ENCODE measurements at places on chromosomes 12 and 14.

GRCh38 chr12:28793581-28794151, 355.4 kb upstream of the FAR2 start:
- DNase-seq, result no peak

GRCh38 chr14:76109087-76109880, 42.4 kb upstream of the GPATCH2L start:
- no peak for DNase-seq

DNA sequence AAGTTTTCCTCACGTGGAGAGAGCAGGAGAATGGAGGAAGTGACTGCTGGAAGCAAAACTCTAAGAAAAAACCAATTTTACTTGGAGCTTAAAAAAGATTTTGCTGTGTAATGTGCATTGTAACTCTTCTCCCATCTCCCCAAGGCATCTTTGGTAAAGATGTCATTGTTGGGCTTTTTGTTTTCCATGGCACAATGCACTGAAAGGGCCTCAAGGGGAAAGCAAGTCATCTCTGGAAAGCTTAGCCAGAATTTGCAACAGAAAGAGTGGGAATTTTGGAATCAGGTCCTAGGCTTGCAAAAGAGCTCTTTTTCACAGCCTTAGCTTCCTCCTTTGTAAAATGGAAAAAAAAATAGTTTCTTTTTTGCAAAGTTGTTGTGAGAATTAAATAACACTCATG, 7.9 kb upstream of the PPM1A start:
- DNase-seq, result no peak

GRCh38 chr12:108218921-108219320, 89.8 kb downstream of the WSCD2 start:
- DNase-seq, result no peak

- DNase-seq, result no peak
These were observed 49.7 kb downstream of the TSPAN11 start for GRCh38 chr12:30976206-30976605.

DNA sequence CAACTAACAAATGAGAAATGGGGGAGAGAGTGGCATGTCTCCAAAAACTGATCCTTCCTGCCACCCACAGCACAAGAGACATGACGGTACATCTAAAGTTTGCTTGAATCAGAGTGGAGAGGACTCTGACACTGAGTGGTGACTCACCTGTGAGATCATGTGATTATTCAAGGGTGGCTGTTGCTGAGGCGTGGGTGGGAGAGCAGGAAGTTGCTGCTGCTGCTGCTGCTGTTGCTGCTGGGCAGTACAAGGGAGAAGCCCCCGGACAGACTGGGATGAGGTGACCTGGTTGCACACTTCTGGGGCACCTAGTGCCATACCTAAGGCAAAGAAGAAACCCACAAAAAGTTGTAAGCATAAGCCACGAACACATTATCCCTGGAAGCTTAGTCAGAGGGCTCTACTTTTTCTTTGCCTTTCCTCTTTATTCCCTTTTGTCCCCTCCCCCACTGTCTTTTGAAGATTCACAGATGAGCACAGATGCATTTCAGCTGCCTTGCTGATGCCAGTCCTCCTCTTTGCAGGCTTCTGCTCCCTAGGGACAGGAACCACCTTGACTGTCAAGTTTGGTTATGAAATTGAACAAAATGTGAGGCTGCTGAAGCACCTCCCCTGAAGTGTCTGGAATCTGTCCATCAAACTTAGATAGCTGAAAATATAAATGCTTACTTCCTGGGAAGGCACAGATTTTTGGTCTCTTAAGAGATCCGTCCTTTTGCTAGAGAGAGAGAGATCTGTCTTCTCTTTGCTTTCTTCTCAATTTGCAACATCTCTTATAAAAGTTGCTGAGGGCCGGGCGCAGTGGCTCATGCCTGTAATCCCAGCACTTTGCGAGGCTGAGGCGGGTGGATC, 29.4 kb upstream of the STAC3 start:
- peak; percentile 68 for DNase-seq

- DNase-seq, result no peak
These were observed 344.9 kb downstream of the DPF3 start for GRCh38 chr14:72549026-72549425.

GRCh38 chr14:90839889-90840266, 23.6 kb upstream of the TTC7B start:
- DNase-seq, result no peak

DNA sequence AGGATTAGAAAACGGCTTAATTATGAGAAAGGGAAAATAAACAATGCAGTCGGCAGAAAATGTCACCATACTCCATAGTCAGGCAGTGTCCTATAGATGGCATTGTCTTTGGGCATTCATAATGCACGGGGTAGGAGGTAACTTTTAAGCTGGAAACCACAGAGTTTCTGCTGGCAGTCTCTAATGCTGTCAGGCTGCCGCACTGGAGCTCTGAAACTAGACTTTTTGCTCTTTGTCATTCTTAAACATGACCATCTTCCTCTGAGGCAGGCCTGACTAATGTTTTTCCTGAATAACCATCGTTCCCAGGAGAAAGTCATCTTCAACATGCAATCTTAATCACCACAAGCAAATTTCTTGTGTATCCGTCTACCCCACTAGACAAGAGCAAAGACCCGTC, 108.8 kb downstream of the ETNK1 start:
- DNase-seq, result no peak

DNA sequence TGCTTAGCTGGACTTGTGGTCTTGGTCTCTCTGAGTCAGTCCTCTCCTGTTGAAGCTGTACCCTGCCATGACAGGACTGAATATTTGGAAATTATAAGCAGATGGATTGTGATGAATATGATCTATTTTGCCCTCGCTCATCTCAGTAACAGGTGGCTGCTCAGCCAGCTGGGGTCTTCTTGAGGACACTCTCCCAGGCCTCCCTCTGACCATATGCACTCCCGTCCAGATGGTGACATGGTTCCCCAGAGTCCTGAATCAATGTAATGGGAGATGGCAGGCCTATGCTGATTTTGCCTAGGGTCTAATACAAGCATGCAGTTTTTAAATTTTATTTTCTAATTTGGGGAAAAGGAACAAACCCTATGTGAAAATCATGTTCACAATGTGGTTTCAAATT, 63.1 kb upstream of the TRHDE start:
- no peak for DNase-seq

- no peak for DNase-seq
These were observed 229.8 kb downstream of the DPF3 start for GRCh38 chr14:72663956-72664650.

DNA sequence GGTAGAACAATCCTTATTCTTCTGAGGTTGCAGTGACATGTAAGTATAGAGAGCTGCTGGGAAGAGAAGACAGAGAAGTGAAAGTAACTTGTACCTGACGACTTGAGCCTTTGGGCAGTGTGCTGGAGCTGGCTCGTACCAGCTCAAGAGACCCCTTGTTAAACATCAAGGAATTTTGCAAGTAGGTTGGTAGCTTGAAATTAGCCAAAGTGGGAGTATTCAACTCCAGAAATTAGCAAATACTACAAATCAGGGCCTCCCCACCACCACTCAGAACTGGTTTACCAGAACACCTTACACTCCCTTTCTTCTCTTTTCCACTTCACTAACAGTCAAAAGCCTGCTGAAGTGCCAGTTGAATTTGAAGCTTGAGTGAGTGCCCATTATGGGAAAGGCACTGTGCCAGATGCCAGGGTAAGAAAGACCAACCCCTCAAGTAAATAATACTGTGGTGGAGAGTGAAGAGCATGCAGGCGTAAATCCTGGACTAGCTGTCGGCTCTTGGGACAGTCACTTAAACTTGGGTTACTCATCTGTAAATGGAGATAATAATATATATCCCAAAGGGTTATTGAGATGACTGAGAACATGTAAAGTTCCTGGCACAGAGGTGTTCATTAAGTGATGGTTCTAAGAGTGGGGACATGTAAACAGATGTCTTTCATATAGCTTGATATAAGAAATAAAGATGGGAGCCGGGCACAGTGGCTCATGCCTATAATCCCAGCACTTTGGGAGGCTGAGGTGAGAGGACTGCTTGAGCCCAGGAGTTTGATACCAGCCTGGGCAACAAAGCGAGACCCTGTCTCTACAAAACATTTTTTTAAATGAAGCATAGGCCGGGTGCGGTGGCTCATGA, 27.0 kb upstream of the EID3 start:
- DNase-seq, result no peak

DNA sequence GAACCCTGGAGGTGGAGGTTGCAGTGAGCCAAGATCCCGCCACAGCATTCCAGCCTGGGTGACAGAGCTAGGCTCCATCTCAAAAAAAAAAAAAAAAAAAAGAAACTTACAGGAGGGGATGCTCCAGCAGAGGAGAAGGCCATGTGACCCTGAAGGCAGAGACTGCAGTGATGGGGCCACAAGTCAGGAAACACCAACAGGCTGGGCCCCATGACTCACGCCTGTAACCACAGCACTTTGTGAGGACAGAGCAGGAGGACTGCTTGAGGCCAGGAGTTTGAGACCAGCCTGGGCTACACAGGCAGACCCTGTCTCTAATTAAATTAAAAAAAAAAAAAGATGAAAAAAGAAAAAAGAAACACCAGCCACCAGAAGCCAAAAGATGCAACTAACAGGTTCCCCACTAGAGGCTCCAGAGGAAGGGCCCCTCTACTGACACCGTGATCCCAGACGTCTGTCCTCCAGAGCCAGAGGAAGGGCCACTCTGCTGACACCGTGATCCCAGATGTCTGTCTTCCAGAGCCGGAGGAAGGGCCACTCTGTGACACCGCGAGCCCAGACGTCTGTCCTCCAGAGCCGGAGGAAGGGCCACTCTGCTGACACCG, 9.1 kb upstream of the GLT1D1 start:
- no peak for DNase-seq

GRCh38 chr12:90456248-90456647, 498.7 kb downstream of the CCER1 start:
- DNase-seq, result no peak

- peak; percentile 9 for DNase-seq
These were observed 30.4 kb downstream of the FBXO34 start for GRCh38 chr14:55301437-55302121.

GRCh38 chr14:59055006-59055405, 133.5 kb upstream of the DAAM1 start:
- no peak for DNase-seq

DNA sequence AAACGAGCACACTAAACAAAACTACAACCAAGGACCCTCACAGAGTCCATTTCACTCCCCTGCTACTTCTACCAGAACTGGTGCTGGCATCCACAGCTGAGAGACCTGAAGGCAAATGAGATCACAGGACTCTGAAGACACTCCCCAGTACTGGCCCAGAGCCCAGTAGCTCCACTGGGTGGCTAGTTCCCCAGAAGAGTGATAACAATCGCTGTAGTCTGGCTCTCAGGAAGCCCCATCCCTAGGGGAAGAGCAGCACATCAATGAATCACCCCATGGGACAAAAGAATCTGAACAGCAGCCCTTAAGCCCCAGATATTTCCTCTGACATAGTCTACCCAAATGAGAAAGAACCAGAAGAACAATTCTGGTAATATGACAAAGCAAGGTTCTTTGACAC, 190.7 kb upstream of the BMP4 start:
- peak; percentile 9 for DNase-seq

- no peak for DNase-seq
These were observed 12.6 kb upstream of the GPR162 start for GRCh38 chr12:6809056-6809455.

GRCh38 chr14:104787736-104788135, 7.8 kb downstream of the AKT1 start:
- no peak for DNase-seq

DNA sequence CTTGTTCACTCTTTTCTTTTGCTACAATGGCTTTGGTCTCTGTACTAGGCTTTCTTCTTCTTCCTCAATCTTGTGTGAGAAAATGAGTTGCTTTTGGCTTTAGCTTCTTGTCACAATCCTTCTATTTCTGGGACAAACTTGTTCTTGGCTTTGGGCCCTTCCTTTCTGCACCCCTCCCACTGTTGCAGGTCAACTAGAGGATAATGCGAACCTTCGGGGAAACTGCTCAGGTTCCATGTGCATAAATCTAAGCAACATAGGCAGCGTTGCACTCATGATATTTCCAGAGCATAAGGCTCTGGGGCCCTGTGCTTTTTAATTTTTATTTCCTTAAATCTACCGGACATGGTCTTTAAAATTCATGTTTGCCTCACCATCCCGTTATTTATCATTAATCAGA, 89.8 kb upstream of the LRIG3 start:
- no peak for DNase-seq

DNA sequence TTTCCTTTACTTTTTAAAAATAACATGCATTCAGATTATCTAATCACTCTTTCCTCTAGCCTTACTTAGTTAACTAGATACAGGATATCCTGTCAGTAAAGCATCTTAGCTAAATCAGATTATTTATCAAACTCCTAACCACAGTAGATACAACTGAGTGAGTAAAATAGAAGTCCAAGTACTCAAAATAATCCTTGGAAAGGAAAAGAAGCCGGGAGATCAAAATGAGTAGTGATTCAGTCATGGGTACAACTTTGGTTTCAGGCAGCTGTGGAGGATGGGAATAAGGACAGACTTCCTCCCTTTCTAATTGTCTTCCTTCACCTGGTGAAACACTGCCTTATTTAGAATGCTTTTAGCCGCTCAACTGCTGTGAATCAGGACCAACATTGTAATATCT, 29.4 kb downstream of the GNG2 start:
- no peak for DNase-seq

DNA sequence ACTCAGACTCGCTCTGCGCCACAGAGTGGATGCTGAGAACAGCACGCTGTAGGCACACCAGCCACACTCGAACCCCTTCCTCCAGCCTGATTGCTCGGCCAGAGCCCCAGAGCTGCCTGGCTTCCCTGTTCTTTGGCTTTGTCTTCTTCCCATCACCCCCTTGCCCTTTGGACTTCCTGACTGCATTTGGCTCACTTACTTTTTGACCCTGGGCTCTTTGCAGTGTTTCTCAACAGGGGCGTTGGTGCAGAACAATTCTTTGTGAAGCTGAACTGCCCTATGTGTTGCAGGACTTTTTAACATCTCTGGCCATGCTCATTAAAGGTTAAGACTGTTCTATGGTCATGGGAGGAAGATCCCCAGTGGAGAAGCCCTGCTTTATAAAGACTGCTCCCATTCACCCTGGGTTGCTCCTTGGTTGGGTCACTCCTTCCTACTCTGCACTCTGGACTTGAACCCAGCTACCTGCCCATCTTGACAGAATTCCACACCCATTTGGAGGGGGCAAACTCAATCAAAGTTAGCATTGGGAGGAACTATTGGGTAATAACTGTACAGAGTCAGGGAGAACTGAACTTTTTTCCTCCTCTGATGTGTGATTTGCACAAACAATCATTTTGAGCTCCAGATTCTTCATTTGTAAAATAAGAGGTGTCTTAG, 127.7 kb upstream of the PLEKHG7 start:
- DNase-seq, result no peak

- no peak for DNase-seq
These were observed 13.5 kb upstream of the SLC15A5 start for GRCh38 chr12:16291032-16291431.
